ENCODE measurements at places on chromosomes 12 and 14.

GRCh38 chr14:62126879-62127478, 364.8 kb downstream of the SNAPC1 start:
- no peak for DNase-seq

- no peak for DNase-seq
Measured at GRCh38 chr12:59304077-59304721, 291.6 kb upstream of the SLC16A7 start.

- no peak for DNase-seq
Measured at GRCh38 chr12:94875525-94875924, 128.0 kb downstream of the NDUFA12 start.

GRCh38 chr14:106843951-106844483, 1317.6 kb downstream of the TMEM121 start:
- DNase-seq: no peak

GRCh38 chr12:28569698-28570411, 379.6 kb downstream of the CCDC91 start:
- DNase-seq: no peak

- no peak for DNase-seq
Measured at GRCh38 chr14:30521899-30522736, 36.8 kb upstream of the G2E3 start.

DNA sequence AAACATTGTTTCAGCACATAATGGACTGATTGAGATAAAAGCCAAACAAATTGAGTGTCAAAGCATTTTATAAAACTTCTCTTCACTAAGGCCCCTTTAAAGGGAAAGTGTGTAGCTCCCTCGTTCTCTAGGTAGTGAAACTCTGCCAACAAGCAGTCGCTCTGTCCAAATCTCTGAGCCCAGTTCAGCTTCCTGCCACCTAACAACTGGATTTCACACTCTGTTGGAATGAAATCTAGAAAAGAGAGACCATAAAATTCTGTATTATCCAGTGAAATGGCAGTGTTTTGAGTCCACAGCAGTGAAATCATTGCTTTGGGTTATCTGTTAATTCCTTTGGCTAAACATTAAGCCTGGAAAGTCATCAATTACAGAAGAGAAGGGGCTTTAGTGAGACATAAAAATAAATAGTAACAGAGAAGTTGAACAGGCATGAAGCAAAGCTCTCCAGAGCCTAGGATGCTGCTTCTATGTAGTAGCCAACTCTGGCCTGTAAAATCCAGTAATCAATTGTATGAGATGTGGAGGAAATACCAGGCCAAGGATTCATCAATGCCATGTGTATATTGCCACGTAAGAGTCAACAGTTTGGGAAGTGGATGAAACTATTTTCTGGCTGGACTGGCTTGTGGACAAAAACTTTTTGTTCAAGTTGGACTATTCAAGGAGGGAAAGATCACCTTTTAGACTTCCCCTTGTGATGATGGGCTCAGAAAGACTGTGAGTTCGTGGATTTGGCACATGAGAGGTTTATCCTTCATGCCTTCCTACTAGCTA, 122.5 kb downstream of the WIF1 start:
- no peak for DNase-seq

GRCh38 chr14:69232388-69232787, 27.6 kb upstream of the GALNT16 start:
- no peak for DNase-seq

GRCh38 chr14:57526942-57527341, 33.3 kb upstream of the CCDC198 start:
- DNase-seq: no peak
